ENCODE measurements at places on chromosomes 7 and 10.
A peak's percentile ranks its signal among the peaks of the same experiment; 100 is the strongest.

- H3K27ac ChIP-seq: no peak overlapping the region
- H3K27me3 ChIP-seq: no peaks in the 10 kb centered on the region
- H3K4me1 ChIP-seq: no peaks in the 10 kb centered on the region
- H3K36me3 ChIP-seq: no peaks in the 10 kb centered on the region
These were observed 42.6 kb upstream of the ANAPC16 start for GRCh38 chr10:72173262-72173618.

DNA sequence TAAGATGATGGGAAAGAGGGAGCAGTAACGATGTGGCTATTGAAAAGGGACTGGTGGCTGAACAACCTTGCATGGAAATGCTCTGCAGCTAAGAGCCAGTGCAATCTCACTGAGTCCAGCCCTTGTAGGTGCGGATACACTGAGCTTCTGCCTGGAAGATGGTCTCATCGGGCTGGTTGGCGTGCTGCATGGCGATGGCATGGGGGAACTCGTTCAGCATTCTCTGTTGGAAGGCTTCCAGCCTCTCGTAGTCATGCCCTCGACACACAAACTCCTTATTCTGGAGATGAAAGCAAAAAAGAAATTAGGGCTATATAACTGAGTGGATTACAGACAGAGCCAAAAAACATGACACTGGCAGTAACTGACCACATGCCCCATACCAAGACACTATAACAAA lies 197.8 kb upstream of the IMMP2L start:
- no peaks in the 10 kb centered on the region for H3K27me3 ChIP-seq
- no peak for DNase-seq
- no peak overlapping the region for H3K4me3 ChIP-seq
- no peaks in the 10 kb centered on the region for H3K36me3 ChIP-seq

DNA sequence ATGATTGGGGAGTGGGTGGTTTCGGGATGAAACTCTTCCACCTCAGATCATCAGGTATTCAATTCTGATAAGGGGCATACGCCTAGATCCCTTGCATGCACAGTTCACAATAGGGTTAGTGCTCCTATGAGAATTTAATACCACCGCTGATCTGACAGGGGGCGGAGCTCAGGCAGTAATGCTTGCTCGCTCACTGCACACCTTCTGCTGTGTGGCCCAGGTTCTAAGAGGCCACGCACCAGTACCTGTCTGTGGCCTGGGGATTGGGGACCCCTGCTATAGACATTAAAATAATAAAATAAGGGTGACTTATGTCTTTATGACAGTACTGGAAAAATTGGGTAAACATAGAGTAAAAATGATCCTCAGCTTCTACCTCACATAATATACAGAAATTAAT lies 66.1 kb downstream of the SAMD9 start:
- no peak overlapping the region for H3K4me3 ChIP-seq
- H3K27ac ChIP-seq: no peak overlapping the region
- no peaks in the 10 kb centered on the region for H3K4me1 ChIP-seq
- DNase-seq: no peak
- H3K27me3 ChIP-seq: no peaks in the 10 kb centered on the region

DNA sequence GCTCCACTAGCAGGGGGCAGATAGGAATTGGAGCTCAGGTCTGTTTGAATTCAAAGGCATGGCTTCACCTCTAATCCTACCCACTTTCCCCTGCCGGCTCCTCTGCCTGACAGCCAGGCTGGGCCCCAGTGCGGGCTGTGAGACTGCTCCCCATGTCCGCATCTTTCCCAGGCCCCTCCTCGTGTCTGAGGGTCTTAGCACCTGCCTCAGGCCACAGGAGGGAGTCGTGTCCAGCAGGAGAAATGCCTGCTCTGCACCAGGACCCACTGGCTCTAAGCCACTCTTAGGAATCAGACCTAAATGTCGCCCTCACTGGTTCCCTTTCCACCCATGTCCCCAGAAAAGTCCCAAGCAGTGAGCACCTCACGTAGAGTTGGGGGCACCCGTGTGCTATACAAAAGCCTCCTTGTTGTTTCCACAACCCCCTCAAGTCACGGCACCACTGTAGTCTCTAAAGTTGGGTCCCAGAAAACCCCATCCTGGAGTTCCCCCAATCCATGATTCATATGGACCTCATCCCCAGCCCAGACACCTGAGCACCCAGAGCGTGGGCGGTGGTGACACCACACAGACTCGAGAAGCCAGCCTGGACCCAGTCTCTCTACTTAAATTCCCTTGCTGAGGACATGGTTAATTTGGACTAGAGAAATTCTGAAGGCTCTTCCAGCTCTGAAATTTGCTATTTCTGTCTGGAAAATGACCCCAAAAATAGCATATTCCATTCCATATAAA lies 466.4 kb upstream of the ZMIZ1 start:
- no peaks in the 10 kb centered on the region for H3K4me1 ChIP-seq
- H3K36me3 ChIP-seq: no peaks in the 10 kb centered on the region
- DNase-seq: no peak
- no peak overlapping the region for H3K27ac ChIP-seq

GRCh38 chr10:33223326-33224000 lies 111.0 kb downstream of the NRP1 start:
- no peak for DNase-seq
- H3K27ac ChIP-seq: no peak overlapping the region
- no peaks in the 10 kb centered on the region for H3K4me1 ChIP-seq
- H3K36me3 ChIP-seq: peaks cover 43% of the 10 kb centered on the region
- no peak overlapping the region for H3K4me3 ChIP-seq

DNA sequence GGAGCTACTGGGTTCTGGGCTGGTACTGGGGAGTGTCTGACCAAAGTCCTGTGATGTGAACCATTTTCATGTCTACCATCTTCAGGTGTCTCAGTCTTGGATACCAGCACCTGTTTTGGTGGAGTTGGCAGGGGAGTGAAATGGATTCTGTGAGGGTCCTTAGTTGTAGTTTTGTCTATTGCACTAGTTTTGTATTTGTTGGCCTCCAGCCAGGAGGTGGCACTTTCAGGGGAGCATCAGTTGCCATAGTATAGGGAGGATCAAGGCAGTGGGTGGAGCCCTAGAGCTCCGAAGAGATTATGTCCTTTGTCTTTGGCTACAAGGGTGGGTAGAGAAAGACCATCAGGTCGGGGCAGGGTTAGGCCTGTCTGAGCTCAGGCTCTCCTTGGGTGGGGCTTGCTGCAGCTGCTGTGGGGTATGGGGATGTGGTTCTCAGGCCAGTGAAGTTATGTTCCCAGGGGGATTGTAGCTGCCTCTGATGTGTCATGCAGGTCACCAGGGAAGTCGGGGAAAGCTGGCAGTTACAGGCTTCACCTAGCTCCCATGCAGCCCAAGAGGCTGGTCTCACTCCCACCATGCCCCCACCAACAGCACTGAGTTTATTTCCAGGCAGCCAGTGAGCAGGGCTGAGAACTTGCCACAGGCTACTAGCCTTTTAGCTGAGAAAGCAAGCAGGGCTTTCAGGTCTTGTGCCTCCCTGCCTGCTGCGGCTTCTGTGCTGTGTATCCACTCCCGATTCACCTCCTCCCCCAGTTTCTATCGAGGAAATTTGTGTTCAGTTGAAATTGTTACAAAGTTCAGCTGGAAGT lies 153.1 kb downstream of the ZNF365 start:
- peak overlapping the region; percentile 57 for H3K27ac ChIP-seq
- no peaks in the 10 kb centered on the region for H3K4me1 ChIP-seq
- H3K36me3 ChIP-seq: no peaks in the 10 kb centered on the region
- no peaks in the 10 kb centered on the region for H3K27me3 ChIP-seq
- H3K4me3 ChIP-seq: no peak overlapping the region

- H3K36me3 ChIP-seq: no peaks in the 10 kb centered on the region
- H3K4me1 ChIP-seq: no peaks in the 10 kb centered on the region
- no peak overlapping the region for H3K27ac ChIP-seq
- no peak overlapping the region for H3K4me3 ChIP-seq
- DNase-seq: no peak
These were observed 62.6 kb downstream of the ZNF777 start for GRCh38 chr7:149398195-149398820.

DNA sequence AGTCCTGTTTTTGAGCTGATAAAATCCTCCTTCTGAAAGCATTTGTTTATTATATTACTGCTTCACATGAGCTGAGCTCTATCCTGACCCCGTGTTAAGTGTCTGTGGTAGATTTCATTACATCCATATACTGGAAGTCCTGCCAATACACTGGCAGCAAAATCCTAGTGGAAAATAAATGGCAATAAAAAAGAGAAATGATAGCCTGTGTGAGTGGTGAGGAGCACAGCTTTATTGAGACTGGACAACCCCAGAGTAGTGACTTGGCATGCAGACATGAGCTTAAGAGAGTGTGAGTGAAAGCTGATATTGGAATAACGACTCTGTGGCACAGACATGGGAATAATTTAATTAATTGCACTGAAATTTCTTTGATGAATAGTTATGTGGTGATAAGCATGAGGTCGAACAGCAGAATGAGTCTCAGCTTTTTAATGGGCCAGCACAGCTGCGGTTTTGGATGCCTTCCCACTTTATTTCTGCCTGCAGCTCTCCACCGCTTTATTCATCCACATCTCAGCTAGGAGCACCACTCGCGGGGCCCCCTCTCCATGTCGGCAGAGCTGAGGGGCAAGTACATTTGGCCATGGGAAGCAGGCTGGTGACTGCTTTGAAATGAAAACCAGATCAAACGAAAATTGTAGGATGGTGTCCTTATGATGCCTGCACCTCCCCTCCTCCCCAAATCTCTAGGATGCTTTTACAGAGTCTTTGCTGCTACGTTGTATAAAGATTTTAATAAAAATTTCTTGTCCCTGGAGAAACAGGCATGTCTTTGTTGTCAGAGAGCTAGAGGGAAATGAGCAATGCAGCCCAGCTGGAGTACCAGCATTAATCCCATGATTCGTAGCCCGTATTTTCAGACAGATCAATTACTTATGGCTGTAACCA lies 494.3 kb downstream of the AUTS2 start:
- no peaks in the 10 kb centered on the region for H3K4me1 ChIP-seq
- H3K36me3 ChIP-seq: no peaks in the 10 kb centered on the region
- DNase-seq: no peak
- no peaks in the 10 kb centered on the region for H3K27me3 ChIP-seq
- H3K4me3 ChIP-seq: peak overlapping the region; percentile 10

GRCh38 chr7:152847386-152847908 lies 87.9 kb downstream of the ACTR3B start:
- H3K27ac ChIP-seq: no peak overlapping the region
- H3K4me1 ChIP-seq: no peaks in the 10 kb centered on the region
- no peak for DNase-seq
- no peak overlapping the region for H3K4me3 ChIP-seq
- H3K36me3 ChIP-seq: no peaks in the 10 kb centered on the region

GRCh38 chr10:19302117-19302516 lies 253.5 kb downstream of the MALRD1 start:
- H3K27ac ChIP-seq: no peak overlapping the region
- H3K36me3 ChIP-seq: no peaks in the 10 kb centered on the region
- no peak overlapping the region for H3K4me3 ChIP-seq
- H3K4me1 ChIP-seq: no peaks in the 10 kb centered on the region
- no peak for DNase-seq

- H3K4me3 ChIP-seq: no peak overlapping the region
- H3K4me1 ChIP-seq: no peaks in the 10 kb centered on the region
- no peak overlapping the region for H3K27ac ChIP-seq
- DNase-seq: no peak
- no peaks in the 10 kb centered on the region for H3K27me3 ChIP-seq
These were observed 124.9 kb downstream of the CHRM2 start for GRCh38 chr7:136993377-136993776.

DNA sequence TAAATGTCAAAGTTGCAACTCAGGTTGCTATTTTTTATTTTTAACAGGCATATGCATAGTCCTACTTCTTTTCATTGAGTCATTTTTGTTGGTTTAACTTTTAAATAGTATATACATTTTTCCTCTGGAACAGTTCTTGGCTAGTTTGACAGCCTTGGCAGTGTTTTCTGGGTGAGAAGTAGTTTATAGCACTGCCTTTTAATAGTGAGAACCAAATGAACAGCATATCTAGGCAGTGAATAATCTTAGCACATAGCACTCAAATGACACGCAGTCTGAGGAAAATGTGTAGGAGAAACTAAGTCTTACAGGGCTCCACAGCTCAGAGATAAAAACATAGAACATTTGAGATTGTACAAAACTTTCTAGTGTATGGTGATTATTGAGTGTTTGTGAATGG lies 265.5 kb upstream of the POT1 start:
- H3K36me3 ChIP-seq: no peaks in the 10 kb centered on the region
- DNase-seq: no peak
- no peaks in the 10 kb centered on the region for H3K4me1 ChIP-seq
- H3K4me3 ChIP-seq: no peak overlapping the region
- no peaks in the 10 kb centered on the region for H3K27me3 ChIP-seq

GRCh38 chr10:28558186-28558585 lies 25.3 kb downstream of the WAC start:
- H3K27ac ChIP-seq: no peak overlapping the region
- H3K27me3 ChIP-seq: no peaks in the 10 kb centered on the region
- H3K36me3 ChIP-seq: no peaks in the 10 kb centered on the region
- DNase-seq: no peak

DNA sequence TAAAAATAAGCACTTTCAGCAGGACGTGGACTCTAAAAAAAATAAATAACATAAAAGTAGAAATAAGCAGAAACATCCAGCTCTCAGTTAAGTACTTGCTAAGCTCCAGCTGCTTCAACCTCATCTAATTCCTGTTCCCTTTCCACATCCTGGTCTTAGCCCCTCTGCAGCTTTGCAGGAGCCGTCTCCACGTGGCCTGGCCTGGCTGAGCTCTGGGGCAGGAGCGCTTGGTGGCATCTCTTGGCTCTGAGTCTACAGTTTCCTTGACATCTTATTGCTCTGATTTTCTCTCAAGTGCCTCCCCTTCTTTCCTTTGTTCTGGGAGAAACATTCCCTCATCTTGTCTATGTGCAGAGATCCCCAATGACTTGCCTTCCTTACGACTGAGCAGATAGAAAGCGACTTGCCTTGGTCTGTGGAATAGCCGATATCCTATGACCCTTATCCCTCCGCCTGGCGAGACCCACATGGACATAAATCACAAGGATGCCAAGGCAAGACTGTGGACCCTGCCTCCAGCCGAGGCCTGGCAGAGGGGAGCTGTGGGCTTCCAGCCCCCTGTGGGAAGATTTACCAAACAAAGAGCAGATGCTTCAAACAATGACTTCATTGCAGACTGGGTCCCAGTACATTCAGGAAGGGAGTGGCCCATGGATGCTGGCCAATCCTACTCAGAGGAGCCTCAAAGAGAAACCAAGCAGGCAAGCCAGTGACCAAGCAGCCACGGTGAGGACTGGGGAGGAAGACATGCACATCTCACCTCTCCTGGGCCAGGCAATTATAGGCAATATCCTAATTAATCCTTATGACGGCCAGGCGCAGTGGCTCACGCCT lies 61.9 kb downstream of the SPOCK2 start:
- no peaks in the 10 kb centered on the region for H3K27me3 ChIP-seq
- no peaks in the 10 kb centered on the region for H3K36me3 ChIP-seq
- no peak overlapping the region for H3K27ac ChIP-seq
- DNase-seq: peak; percentile 43
- H3K4me1 ChIP-seq: peaks cover 40% of the 10 kb centered on the region

DNA sequence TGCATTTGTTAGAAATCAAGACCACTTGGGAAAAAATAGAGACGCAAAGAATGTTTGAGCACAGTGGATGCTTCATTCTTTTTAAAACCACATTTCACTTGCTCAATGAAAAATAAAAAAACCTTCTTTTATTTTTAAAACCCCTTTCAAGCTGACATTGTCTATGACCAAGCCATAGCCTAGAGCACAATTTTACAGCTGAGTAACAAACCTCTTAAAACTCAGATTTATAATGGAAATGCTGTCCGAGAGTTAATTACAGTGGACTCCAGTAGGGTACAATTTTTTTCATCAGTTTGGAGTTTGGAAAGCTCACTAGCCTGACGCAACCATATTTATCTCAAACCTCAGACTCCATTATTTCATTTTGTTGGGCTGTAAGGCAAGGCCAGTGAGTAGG lies 116.3 kb downstream of the RNLS start:
- no peaks in the 10 kb centered on the region for H3K36me3 ChIP-seq
- no peak for DNase-seq

GRCh38 chr7:151847136-151847535 lies 29.8 kb downstream of the PRKAG2 start:
- no peak for DNase-seq
- no peak overlapping the region for H3K27ac ChIP-seq
- H3K4me1 ChIP-seq: no peaks in the 10 kb centered on the region
- no peak overlapping the region for H3K4me3 ChIP-seq
- no peaks in the 10 kb centered on the region for H3K27me3 ChIP-seq
